ENCODE measurements at places on chromosomes 13 and 19. TPM values are rescaled to one million over a fixed set of nuclear protein-coding genes. Genes with fewer than 3 reads are reported as not detected.

SERPINE3 gene
- not detected for polyA plus RNA-seq

CYSLTR2 gene
- polyA plus RNA-seq, result not detected

MIR17HG gene
- polyA plus RNA-seq, result 0.42 TPM

LRRC8E gene
- 8.6 TPM for polyA plus RNA-seq

DZIP1 gene
- polyA plus RNA-seq, result 11.4 TPM

Measured in BJ (cell line).